ENCODE measurements at places on chromosomes 5 and 9.

GRCh38 chr5:169696621-169697510 is 59.8 kb downstream of the DOCK2 start:
- DNase-seq: no peak

GRCh38 chr5:157669701-157670097 is 1.6 kb upstream of the C5orf52 start:
- DNase-seq: no peak

GRCh38 chr5:67179697-67180361 is 16.8 kb downstream of the CD180 start:
- no peak for DNase-seq

DNA sequence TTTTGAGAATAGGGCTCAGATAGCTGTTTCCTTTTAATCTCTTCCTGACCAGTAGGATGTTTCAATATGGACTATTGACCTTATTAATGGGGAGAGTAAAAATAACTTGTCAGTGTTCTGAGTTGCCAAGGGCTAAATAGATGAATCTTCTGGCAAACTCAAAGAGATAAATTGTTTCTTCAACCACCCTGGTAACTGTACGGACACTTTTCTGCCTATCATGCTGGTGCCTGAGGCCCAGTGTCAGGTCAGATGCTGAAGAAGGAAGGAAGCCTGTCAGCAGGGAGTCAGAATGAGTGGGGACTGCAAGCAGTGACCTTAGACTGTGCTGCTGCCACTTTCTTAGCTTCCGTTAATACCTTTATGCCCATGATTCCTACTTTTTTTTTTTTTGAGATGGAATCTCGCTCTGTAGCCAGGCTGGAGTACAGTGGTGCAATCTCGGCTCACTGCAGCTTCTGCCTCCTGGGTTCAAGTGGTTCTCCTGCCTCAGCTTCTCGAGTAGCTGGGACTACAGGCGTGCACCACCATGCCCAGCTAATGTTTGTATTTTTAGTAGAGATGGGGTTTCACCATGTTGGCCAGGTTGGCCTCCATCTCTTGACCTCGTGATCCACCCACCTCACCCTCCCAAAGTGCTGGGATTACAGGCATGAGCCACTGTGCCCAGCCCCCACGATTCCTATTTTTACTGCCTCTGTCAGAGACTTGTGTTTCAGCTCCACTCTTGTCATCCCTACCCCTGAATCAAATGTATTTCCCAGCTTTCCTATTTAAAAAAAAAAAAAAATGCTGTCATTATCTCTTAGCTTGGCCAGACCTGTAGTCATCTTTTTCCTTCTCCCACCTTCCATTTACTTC is 33.7 kb downstream of the TGFBR1 start:
- DNase-seq: no peak

DNA sequence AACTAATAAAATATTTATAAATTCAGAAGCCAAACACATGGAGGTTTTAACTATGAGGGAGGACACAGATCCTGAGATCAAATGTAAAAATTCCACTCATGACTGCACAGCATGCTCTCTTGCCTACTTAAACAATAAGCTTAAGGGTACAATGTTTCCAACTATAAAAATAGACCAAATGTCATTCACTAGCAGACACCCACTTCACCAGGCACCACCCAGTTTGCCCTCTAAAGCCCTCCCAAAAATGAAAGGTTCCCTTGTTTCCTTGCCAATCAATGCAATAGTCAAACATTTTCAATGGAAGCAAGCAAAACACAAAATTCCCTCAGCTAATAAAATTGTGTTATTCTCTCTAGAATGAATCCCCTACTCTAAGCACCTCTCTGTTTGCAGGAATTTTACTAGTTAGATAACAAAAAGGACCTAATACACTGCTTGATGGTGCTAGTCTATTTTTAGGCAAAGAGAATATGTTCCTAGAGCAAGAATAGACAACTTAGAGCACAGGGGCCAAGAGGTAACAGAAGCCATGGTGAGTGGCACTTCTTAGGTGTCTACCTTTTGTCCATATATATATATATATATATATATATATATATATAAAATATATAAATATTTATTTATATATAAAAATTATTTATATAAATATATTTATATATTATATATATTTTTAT is 135.3 kb downstream of the HOMER1 start:
- DNase-seq: no peak

DNA sequence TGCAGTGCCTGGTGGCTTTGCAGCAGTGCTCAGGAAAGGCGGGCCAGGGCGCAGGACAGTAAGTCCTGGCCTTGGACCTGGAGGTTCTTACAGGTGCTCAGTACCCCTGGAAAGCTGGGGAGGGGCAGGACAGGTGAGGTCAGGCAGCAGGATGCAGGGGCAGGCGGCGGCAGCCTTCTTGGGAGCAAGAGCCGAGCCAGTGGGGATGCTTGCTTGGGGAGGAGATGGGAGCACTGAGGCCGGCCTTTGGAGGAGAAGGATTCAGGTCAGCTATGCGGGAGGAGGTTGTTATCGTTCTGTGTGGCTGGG is 98.0 kb downstream of the COL5A1 start:
- no peak for DNase-seq

DNA sequence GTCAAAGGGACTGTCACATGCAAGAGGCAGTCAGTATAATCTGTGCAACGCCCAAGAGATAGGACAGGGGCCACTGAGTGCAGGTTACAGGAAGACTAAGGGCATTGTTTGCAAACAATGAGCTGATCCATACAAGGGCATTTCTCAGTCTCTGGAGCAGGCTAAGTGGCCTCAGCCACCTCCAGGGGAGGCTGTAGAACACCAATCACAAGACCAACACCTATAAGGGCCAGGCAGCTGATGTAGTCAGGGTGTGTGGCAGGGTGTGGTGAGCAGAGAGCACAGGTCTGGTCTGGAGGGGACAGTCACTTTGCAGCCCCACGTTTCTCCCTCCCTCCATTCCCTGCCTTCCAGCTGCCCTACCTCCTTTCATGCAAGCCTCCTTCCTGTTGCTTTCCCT is 83.2 kb upstream of the ADRA1B start:
- DNase-seq: no peak

- no peak for DNase-seq
Measured at GRCh38 chr5:141597394-141597793, 21.4 kb downstream of the DIAPH1 start.

DNA sequence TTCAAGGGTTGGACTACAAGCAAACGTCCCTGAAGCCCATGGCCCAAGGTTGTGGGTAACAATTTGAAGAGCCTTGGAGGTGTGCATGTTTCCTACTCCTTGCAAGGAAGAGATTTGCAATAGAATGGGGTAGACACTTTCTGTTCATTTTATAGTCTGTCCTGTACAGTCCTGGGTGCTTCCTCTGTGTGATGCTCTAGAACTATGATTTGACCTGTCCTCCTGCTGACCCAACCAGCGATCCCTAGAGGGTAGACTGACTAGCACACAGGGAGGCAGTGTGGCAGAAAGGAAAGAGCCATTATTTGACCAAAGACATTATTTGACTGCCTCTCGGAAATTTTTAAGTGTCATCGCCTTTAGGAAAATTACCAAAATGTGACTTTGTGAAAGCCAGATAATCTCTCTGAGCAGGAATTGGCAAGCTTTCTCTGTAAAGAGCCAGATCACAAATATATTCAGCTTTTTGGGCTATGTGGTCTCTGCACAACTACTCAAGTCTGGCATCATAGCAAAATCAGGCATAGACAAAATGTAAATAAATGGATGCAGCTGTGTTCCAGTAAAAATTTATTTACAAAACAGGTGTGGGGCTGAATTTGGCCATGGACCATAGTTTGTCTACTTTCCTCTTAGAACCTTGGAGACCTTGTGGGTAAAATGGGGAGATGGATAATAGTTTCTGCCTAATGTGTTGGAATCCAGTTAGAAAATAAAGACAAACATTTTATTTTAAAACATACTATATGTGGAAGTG is 106.8 kb downstream of the DMRT2 start:
- DNase-seq: no peak

- no peak for DNase-seq
Measured at GRCh38 chr9:91724068-91724440, 226.0 kb downstream of the ROR2 start.

- no peak for DNase-seq
Measured at GRCh38 chr5:97297063-97297703, 114.1 kb upstream of the RIOK2 start.

- no peak for DNase-seq
Measured at GRCh38 chr5:60207040-60207439, 313.5 kb upstream of the PDE4D start.
